ENCODE measurements at places on chromosomes 12 and 14.

DNA sequence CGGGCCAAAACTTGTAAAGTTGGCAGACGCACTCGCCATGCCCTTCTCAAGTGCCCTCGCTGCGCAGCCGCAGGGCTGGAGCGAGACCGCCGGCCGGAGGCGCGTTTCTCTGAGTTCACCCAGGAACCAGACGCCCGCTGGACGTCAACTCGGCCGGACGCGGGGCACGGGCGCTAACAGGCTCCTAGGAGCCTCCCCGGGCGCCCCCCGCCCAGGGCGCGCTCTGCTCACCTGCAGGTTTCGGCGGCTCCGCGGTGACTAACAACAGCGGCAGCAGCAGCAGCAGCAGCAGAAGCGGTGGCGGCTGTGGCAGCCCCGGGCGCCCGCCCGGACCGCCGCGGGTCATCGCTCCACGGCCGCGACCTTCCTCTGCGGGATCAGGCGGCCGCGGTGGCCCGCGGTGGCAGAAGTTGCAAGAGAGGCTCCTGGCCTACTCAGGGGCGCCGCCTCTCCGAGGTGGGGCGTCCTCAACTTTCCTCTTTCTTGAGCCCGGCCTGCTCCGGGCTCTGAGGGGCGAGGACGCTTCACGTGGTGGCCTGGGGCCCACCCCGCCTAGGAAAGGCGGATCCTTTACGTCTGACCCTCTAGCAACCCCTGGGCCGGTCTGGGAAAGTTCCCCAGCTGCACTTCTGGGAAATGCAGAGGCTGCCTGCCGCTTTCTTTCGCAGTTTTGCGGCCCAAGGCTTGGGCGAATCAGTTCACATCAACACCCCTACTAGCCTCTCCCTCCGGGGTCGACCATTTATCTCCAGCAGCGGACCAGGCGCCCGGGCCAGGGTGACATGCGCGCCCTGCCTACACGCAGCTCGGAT, at the start of gene PLBD1:
PLBD1 (minus strand) TSS at position 533 of the 812 bp plus-strand sequence; CDS start at position 346, 187 bp downstream.
- peak; percentile 37 for DNase-seq

DNA sequence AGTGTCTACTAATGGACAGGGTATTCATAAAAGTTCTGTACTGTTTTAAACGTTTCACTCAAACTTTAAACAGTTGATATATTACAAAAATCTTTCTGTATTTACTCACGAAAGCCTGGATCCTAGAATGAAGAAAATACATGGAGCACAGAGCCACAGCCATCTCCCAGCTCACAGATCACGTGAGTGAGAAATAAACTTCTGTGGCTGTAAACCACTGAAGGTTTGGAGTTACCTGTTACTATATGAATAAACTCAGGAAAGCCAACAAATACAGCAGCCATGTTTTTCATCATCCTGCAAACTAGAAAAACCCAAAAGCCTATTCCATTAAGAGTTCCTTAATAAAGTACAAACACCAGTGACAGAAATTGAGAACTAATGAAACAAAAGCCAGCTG, 867 bp upstream of the TDG start:
- DNase-seq = no peak

DNA sequence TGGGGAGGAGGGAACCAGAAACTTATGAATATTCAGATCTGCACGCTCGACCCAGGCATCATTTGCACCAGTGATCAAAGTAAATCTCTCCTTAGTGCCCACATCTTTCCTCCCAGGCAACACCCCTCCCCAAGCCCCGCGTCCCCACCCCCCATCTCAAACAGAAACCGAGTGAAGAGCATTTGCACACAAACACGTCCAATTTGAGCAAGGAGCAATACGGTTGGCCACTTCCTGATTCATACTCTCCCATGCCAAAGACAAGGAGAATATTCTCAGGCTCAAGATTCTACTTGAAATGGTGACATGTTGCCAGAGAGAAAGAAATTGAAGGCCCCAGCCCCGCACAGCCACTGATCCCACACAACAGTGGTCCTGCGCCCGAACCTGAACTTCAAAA, 7.1 kb downstream of the FOXN3 start:
- no peak for DNase-seq

GRCh38 chr12:76441016-76441415, 92.8 kb upstream of the BBS10 start:
- no peak for DNase-seq

GRCh38 chr12:105956662-105957457, 181.9 kb downstream of the NUAK1 start:
- no peak for DNase-seq

DNA sequence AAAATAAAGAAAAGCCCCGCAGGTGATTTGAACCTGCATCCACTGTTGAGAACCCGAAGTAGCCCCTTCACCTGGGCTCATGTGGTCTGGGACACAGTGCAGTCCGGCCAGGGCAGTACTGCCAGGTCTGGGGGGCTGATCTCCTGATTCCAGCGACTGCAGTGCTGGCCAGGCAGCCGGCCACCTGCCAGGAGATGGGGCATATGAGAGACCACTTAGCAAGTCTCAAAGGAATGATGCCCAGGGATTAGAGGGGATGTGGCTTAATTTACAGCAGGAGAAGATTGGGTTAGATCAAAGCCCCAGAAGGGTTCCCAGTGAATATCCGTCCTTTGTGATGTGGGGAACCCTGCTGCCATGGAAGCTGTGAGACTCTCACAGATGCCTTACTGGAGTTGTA, 113.3 kb downstream of the PRMT8 start:
- no peak for DNase-seq

DNA sequence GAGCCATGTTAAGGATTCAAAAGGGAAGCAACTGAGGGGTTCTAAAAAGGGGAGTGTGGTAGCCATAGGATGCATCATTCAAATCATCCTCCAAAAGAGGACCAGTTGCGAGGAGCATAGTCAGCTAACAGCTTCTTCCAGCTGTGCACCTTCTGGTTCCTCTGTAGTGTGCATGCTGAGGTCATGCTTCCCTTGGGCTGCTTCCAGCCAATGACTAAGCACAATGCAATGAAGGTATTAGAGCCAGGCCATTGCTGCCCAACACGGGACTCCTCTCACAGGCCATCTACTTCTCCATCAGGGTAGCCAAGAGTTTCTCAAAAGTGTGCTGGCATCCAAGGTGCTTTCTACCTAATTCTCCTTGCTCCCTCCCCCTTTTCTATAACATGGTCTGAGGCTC, 69.2 kb upstream of the ARID2 start:
- DNase-seq = no peak

DNA sequence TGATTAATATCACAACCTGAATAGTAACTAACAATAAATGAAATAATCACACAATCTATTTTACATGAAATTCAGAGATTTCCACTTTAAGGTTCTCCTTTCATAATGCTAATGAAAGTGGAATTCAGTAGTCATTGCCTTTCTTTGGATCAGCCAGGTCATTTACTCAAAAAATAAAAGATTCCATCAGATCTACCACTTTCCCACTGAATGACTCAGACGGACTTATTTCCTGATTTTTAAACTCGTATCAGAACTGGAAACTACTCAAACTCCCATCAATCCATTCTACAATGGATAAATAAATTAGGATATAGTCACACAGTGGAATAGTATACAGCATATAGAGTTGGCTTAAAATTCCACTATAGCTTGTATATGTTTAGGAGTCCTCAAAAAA, 237.1 kb downstream of the MED13L start:
- no peak for DNase-seq

- DNase-seq = no peak
Observed at GRCh38 chr14:36880276-36880675, 218.6 kb downstream of the PAX9 start.

DNA sequence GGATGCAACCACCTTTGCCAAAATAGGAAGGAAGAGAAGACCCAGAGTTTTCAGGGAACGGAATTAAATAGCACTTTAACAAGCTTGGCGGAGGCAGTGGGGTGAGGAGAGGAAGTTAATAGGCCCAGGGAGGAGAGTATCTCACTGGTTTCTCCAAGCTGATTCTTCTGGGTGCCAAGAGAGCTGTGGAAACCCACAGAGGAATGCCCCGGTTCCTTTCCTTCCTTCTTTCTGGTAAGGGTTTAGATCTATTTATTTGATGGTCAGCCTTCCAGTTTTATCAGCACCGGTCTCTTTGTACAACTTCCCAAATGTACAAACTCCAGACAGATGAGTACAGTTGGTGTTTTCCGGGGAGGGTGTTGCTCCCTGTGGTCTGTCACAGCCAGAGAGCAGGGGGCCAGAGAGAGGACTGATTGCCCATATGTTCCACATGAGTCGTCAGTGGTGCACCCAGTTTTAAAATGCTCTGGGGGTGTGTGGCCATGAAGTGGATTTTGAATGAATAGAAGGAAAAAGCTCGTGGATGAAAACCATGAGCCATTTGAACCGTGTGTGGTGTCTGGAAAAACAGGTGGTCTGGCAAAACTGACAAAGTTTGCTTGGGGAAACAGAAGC, 26.6 kb downstream of the PRKCH start:
- DNase-seq = no peak

- DNase-seq = no peak
Observed at GRCh38 chr12:24256684-24257083, 307.2 kb upstream of the SOX5 start.

- DNase-seq = no peak
Observed at GRCh38 chr14:104361921-104362681, 217.5 kb upstream of the C14orf180 start.

Data from neural crest cell (in vitro differentiated cells).